ENCODE measurements at places on chromosomes 7 and 10. TPM values are rescaled to one million over a fixed set of nuclear protein-coding genes. Genes with fewer than 3 reads are reported as not detected.

Gene ZNF804B
- total RNA-seq, result 4.9 TPM

- DNase-seq, result no peak
These were observed 412.8 kb upstream of the GALNT17 start for GRCh38 chr7:70719125-70719524.

- DNase-seq, result peak; percentile 33
These were observed at the start of gene TMEM176A for GRCh38 chr7:150800581-150801241. Gene TMEM176A (plus strand): TSS chr7:150800769. CDS start chr7:150801551, 782 bp downstream.

GRCh38 chr7:139813151-139813550, 15.9 kb upstream of the TBXAS1 start:
- no peak for DNase-seq
